ENCODE measurements at places on chromosomes 1 and 21. TPM values are rescaled to one million over a fixed set of nuclear protein-coding genes. Genes with fewer than 3 reads are reported as not detected.

CFHR2 gene
- total RNA-seq: not detected

PROK1 gene
- not detected for total RNA-seq

CHODL gene
- not detected for total RNA-seq

EPHA10 gene
- total RNA-seq: 0.87 TPM

FALEC gene
- total RNA-seq: not detected

GPR37L1 gene
- total RNA-seq: 0.14 TPM

FCAMR gene
- not detected for total RNA-seq

WDR64 gene
- not detected for total RNA-seq

PGBD2 gene
- total RNA-seq: 4.1 TPM

LCE1B gene
- total RNA-seq: not detected

FHAD1 gene
- 0.82 TPM for total RNA-seq

RPTN gene
- total RNA-seq: 0.07 TPM

TEDDM1 gene
- total RNA-seq: not detected

OR2T35 gene
- total RNA-seq: not detected

GOLT1A gene
- total RNA-seq: 4.6 TPM

Data from A549 treated with ZK216348 at 1 μM for 4 hours (cell line).